Large intestine (tissue), 12 donors: ENCODE measurements at places on chromosomes 3 and 15.

DNA sequence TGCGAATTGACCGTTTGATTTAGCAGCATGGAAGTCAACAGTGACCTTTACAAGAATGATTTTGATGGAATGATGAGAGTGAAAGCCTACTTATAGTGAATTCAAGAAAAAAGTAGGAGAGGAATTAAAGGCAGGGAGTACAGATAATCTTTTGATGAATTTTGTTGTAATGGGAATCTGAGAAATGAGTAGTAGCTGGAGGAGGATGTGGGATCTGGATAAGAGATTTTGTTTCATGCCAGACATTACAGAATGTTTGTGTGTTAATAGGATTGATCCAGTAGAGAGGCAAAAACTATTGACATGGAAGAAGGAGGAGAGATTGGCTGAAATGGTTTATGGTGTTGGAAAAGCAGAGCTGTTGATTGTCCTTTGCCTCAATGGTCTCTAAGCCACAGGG lies 17.4 kb upstream of the ZNF609 start:
- DNase-seq, result no peak
- H3K27me3 ChIP-seq, result no peaks in the 10 kb centered on the region
- H3K4me1 ChIP-seq, result peaks cover 8% of the 10 kb centered on the region
- no peak overlapping the region for H3K4me3 ChIP-seq
- H3K36me3 ChIP-seq, result peaks cover 14% of the 10 kb centered on the region
- no peak overlapping the region for H3K27ac ChIP-seq

GRCh38 chr3:169085827-169086226 lies 577.7 kb downstream of the MECOM start:
- H3K36me3 ChIP-seq, result peaks cover 11% of the 10 kb centered on the region
- DNase-seq, result no peak
- H3K27me3 ChIP-seq, result no peaks in the 10 kb centered on the region

GRCh38 chr3:2938711-2939110 lies 171.5 kb downstream of the IL5RA start:
- no peaks in the 10 kb centered on the region for H3K27me3 ChIP-seq
- no peak overlapping the region for H3K27ac ChIP-seq
- H3K4me1 ChIP-seq, result no peaks in the 10 kb centered on the region
- H3K4me3 ChIP-seq, result no peak overlapping the region
- no peaks in the 10 kb centered on the region for H3K36me3 ChIP-seq
- no peak for DNase-seq

GRCh38 chr15:79035111-79035601 lies 55.4 kb downstream of the RASGRF1 start:
- no peak for DNase-seq
- no peaks in the 10 kb centered on the region for H3K4me1 ChIP-seq
- H3K4me3 ChIP-seq, result no peak overlapping the region
- H3K27me3 ChIP-seq, result peaks cover 21% of the 10 kb centered on the region
- no peak overlapping the region for H3K27ac ChIP-seq
- no peaks in the 10 kb centered on the region for H3K36me3 ChIP-seq

DNA sequence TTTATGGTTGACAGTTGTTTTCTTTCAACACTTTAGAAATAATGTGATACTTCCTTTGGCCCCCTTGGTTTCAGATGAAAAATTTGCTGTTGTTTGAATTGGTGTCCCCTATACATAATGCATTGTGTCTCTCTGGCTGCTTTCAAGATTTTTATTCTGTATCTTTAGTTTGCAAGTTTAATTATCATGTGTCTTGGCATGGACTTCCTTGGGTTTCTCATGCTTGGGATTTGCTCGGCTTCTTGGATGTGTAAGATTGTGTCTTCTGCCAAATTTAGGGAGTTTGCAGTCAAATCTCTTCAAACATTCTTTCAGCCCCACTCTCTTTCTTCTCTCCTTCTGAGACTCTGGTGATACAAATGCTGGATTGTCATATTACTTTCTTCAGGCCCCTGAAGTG lies 53.4 kb upstream of the PTPRG start:
- DNase-seq, result no peak
- no peaks in the 10 kb centered on the region for H3K27me3 ChIP-seq
- no peak overlapping the region for H3K4me3 ChIP-seq
- H3K4me1 ChIP-seq, result no peaks in the 10 kb centered on the region
- no peaks in the 10 kb centered on the region for H3K36me3 ChIP-seq
- H3K27ac ChIP-seq, result no peak overlapping the region

- peak overlapping the region; percentile 62 for H3K27ac ChIP-seq
- H3K27me3 ChIP-seq, result no peaks in the 10 kb centered on the region
- H3K4me3 ChIP-seq, result peak overlapping the region; percentile 76
- H3K36me3 ChIP-seq, result no peaks in the 10 kb centered on the region
- peaks cover 9% of the 10 kb centered on the region for H3K4me1 ChIP-seq
Measured at GRCh38 chr15:101250873-101251829, 697 bp downstream of the CHSY1 start.
